ENCODE measurements at places on chromosomes 1 and 21.

- no peak for DNase-seq
These were observed 3.5 kb upstream of the GBP7 start for GRCh38 chr1:89179343-89179742.

DNA sequence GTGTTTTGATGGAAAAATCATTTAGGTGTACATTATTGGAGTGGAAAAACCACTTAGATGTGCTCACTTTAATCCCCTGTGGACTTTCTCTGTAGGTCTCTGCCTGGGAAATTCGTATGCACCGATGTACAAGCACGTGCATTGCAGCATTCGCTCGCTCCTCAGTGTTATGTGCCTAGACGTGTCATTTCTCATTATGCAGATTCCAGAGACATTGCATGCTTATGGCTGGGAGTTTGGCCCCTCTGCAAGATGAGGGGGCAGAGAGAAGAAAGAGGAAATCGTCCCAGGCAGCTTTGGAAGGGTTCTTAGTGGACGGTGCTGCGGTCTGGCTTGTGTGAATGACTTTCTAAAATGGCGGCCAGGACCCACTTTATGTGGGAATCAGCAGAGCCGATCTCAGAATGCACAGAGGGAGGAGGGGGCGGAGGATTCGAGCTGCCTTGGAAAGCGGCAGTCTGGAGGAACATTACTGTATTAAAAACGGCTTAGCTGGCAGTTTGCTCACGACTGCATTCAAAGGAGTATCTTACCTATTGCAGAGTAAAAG is 2.3 kb downstream of the SPEN start:
- no peak for DNase-seq

DNA sequence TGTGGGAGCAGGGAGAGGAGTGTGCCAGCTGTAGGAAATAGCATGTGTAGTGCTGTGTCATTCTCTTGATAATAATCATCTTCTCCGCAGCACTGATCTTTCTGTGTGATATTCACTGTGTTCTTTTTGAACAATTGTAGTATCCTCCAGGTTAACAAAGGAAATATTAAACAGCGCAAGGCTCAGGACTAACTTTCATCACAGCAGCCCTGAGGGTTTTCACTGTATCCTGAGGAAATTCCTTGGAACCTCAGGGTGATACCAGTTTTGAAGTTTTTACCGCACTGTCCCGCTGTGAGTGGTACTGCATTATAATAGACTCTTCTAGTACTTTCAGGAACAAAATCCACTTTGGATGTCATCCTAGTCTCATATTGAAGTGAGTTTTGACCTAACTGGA is 228.4 kb upstream of the COA6 start:
- DNase-seq, result no peak

- DNase-seq, result no peak
These were observed 12.5 kb upstream of the TADA1 start for GRCh38 chr1:166888373-166889111.

DNA sequence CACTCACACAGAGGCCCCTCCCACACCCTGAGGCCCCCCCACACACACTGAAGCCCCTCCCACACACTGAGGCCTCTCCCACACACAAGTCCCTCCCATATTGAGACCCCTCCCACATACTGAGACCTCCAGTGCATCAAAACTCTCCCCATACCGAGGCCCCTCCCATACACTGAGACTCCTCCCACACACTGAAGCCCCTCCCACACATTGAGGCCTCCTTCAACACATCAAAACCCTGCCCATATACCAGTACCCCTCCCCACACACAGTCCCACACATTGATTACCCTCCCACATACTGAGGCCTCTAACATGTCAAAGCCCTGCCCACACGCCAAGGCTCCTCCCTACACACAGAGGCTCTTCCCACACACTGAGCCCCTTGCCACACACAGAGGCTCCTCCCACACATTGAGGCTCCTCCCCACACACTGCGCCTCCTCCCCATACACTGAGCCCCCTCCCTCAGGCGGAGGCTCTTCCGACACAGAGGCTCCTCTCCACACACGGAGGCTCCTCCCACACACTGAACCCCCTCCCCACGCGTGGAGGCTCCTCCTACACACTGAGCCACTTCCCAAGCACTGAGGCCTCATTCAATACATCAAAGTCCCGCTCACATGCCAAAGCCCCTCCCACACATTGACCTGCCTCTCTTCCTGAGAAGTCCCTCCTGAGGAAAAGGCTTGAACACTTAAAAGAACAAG is 392.3 kb downstream of the CAMTA1 start:
- DNase-seq, result no peak

GRCh38 chr1:237999426-238000052 is 108.8 kb upstream of the ZP4 start:
- DNase-seq, result no peak

DNA sequence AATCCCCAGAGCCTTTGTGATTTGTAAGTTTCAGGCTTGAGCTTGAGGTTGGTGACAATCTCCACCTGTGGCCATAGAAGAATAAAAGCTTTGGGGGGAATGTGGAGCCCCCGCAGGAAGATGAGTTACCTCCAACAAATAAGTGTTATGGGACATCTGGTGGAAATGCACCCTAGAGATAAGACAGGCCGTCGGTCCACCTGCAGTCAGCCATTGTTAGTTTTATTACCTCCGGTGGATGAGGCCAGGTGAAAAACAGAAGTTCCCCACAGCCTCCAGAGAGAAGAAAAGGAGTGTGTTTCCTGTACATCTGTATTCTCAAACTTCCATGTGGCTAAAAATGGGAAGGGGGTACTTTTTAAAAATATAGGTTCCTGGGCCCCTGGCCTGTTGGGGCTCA is 137.4 kb downstream of the KAZN start:
- no peak for DNase-seq

Measured in naive thymus-derived CD8-positive, alpha-beta T cell (primary cell).